NCI-H460 (cell line): ENCODE measurements at places on chromosomes 13 and 19. TPM values are rescaled to one million over a fixed set of nuclear protein-coding genes. Genes with fewer than 3 reads are reported as not detected.
A peak's percentile ranks its signal among the peaks of the same experiment; 100 is the strongest.

ZNF260 gene
- 15.1 and 17.4 TPM in 2 replicates for total RNA-seq

NRTN gene
- total RNA-seq, result 0.32 and 1.0 TPM in 2 replicates

SYT3 gene
- total RNA-seq, result 0.20 and 0.49 TPM in 2 replicates

PSG6 gene
- total RNA-seq, result not detected in 2 replicates

ONECUT3 gene
- not detected in 2 replicates for total RNA-seq

NECTIN2 gene
- 24.3 and 29.4 TPM in 2 replicates for total RNA-seq

DNA sequence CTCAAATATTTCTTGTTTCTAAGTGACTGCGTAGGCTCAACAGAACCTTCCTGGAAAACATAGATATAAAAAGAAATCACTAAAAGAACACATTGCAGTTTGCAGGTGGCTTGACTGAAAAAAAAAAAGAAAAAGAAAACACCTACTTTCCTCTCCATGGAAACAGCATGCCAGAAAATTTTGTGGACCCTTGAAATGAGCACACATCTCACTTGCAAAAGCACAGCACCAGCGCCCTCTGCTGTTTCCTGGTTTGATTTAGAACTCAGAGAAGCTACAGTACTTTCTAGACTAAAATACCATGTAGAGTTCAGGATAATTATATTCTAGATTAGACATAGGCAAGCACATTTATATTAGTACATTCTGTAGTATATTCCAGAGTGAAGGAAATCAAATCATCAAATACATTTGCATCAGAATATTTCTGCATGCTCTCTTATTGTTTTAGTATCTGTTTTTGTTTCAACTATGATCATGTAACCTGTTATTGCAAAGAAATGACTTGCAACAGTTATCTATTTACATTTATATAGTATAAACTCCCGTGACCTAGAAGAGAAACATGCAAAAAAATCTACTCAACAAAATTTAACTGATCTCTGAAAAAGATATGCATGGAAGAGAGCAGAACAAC is 22.3 kb upstream of the XPO4 start:
- DNase-seq, result peak; percentile 55

DNA sequence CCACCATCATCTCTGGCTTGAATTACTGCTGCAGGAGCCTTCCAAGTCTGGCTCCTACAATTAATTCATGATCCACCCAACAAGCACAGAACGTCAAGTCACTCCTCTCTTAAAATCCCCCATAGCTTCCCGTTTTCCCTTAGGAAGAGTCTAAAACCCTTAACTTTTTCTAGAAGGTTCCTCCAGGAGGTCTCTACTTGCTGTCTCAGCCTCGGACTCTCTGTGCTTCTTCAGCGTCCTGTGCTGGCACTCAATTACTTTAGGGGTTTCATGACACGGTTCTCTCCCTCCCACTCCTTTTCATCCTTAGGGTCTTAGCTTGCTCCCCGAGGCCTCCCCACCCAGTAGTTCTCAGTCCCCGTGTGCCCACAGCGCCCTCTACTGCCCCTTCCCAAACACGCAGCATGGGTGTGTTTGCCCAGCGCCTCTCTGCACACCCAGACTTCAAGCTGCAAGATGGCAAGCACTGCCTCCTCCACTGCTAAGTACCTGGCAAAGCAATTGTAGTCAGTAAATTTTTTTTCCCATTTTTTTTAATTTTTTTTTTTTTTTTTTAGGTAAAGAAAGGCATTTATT is 25.8 kb upstream of the MAP3K10 start:
- DNase-seq, result peak; percentile 30

DNA sequence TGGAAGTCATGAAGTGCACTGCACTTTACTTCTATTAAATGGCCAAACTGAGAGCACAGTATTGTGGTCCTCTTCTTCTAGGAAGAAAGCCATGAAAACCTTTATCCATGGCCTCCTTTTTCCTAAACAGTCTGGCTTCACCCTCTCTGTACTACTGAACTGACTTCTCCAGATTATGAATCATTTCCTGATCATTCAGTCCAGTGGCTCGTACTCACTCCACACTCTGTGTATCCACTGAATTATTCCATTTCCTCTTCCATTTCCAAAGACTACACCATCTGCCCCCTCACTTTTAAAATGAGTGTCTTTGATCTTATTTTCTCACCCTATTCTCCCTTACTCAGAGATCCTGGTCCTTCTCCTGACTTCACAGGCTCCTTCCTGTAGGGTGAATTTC is 29.7 kb upstream of the FREM2 start:
- DNase-seq, result no peak

GRCh38 chr13:71290963-71291841 is 575.8 kb downstream of the DACH1 start:
- peak; percentile 54 for DNase-seq

GRCh38 chr19:2567580-2567979 is 91.7 kb downstream of the GADD45B start:
- DNase-seq, result no peak

DNA sequence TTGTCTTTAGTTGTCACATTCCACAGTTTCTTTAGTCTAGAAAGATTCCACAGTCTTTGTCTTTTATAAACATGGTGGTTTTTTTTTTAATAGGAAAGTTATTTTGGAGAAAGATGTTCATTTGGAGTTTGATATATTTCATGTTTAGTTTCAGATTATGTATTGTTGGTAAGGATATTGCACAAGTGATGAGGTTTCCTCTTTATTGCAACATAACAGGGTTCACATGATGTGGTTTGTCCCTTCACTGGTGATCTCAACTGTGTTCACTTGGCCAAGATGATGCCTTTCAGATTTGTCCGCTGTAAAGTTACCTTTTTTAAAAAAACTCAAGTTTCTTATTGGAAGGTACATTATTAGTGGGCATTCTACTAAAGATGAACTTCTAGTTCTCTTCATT is 3.2 kb downstream of the ZNF230 start:
- DNase-seq, result no peak

DNA sequence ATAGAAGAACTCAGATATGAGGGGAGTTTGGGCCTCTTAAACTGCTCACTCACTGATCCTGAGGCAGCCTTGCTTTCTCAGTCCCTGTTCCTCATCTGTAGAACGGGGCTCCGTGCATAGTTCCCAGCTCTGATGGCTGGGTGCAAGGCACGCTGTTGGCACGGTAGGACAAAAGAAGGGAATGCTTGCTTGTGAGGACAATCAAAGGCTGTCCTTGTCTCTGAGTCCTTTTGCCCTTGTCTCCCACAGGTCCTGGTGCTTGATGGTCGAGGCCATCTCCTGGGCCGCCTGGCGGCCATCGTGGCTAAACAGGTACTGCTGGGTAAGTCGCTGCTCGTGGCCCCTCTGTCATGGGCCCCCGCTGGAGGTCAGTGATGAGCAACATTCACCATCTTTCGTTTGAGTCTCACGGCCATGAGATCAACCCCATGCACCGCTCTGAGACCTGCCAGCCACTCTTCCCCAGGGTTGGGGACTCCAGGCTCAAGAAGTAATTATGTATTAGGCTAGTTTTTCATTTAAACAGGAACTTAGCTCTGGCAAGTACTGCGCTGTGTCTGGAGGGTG is 2.3 kb downstream of the RPL13A start:
- peak; percentile 54 for DNase-seq

DNA sequence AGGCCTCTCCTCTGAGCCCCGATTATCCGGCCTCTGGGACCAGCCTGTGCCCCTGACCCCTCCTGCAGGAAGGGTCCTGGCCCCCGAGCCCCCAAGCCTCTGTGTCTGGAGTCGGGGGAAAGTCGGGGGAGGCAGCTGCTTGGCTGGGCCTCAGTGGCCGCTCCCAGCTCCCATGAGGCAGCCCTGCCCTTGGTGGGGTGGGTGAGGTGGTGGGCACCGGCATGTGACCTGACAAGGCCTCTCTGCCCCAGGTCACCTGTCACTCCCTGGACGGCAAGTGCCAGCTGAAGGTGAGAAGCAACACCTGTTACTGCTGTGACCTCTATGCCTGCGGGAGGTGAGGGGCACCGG is 41.5 kb downstream of the TMEM255B start:
- no peak for DNase-seq

DNA sequence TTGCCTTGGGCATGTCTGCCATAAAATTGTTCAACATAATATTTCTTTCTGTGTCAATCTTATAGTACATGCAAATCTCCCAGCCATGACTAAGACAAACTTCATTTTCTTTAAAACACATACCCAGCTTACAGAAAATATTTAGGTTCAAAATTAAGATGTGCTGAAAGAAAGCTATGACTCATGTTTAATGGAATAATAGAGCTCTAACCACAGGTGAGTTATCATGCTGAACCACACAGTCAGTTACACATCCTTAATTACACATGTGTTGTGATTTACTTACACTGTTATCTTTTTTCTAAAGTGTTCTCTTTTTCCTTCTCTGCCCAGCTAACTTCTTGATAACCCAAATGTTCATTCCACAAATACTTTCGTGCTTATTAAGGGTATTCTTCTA is 1831.2 kb downstream of the OLFM4 start:
- no peak for DNase-seq

GRCh38 chr13:30569901-30570576 is 47.7 kb upstream of the USPL1 start:
- no peak for DNase-seq

GRCh38 chr19:32392901-32393300 is 12.7 kb upstream of the DPY19L3 start:
- DNase-seq, result no peak

DNA sequence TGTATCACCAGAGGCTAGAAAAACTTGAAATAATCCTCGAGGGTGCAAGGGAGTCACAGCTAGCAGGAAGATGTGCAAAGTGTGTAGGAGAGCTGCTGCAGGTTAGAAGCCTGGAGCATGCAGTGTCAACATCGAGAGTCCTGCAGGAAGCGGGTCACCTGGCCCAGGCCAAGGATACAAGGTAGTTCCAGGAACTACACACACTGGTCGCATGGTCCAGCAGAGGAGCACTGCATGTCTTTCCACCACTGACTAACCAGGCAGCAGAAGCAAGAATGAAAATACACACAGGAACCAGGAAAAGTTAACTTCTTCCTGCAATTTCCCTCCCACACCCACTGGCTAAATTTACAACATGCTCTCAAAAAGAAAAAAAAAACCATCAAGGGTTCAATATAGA is 36.0 kb upstream of the MIR17HG start:
- no peak for DNase-seq

DNA sequence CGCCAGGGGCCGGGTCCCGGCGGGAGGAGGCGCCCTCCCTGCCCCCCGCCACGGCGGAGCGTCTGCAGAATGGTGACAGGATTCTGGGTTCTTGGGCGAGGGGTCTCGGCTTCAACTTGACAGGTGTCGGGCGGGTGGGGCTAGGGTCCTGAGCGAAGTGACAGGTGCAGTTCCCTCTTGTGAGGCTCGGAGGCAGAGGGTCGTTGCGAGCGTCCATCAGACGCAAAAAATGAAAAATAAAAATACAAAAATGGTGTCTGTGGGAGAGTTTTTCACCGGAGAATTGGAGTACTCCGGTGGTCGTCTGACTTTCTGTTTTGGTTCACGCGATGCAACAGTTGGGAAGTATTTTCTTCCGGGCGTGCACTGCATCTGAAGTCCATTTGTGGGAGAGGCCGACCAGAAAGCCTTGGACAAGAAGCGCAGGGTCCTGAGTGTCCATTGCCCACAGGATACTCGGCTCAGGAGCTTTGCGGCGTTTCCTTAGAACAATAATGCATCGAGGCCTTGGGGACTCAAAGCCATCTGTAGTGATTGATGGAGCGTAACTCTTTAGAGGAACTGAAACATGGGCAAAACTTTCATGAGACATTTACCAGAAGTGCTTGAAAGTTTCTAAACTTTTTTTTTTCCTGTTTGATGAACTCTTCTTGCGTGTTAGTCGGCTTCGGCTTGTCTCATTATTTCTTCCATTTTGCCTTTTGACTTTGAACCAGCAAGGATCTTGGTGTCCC is 759 bp downstream of the RB1 start:
- no peak for DNase-seq

DNA sequence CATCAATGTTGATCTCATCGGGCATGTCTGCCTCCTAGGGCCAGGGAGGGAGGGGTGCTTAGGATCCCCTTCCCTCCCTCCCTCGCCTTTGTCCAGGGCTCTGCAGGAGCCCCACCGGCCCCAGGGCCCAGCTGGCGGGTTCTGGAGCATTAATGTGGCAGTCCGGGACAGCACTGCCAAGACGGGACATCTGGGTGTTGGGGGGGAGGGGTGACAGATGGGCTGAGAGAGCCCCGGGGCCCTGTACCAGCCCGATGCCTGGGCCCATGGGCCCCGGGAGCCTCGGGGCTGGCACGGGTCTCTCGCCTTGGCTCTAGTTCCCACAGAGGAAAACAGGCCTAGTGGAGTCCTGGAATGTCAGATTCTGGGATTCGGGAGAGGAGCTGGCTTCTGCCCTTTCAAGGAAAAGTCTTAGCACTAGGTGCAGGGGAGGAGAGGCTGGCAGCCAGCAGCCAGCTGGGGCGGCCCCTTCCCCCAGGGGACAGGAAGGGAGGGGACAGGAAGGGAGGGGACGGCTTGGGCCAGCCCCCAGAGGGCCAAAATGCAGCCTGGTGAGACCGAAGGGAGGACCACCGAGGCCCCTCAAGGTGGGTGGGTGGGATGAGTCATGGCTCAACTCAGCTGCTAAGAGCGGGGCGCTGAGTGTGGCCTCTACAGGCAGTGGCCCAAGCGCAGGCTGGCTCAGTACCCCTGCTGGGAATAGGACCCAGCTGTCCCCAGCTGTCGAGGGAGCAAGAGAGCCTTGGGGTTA is 3.1 kb downstream of the PPP1R14A start:
- no peak for DNase-seq

- no peak for DNase-seq
Measured at GRCh38 chr13:55583953-55584593, 1556.6 kb upstream of the PRR20A start.

GRCh38 chr13:43315522-43315921 is 292.1 kb downstream of the DNAJC15 start:
- DNase-seq, result no peak

DNA sequence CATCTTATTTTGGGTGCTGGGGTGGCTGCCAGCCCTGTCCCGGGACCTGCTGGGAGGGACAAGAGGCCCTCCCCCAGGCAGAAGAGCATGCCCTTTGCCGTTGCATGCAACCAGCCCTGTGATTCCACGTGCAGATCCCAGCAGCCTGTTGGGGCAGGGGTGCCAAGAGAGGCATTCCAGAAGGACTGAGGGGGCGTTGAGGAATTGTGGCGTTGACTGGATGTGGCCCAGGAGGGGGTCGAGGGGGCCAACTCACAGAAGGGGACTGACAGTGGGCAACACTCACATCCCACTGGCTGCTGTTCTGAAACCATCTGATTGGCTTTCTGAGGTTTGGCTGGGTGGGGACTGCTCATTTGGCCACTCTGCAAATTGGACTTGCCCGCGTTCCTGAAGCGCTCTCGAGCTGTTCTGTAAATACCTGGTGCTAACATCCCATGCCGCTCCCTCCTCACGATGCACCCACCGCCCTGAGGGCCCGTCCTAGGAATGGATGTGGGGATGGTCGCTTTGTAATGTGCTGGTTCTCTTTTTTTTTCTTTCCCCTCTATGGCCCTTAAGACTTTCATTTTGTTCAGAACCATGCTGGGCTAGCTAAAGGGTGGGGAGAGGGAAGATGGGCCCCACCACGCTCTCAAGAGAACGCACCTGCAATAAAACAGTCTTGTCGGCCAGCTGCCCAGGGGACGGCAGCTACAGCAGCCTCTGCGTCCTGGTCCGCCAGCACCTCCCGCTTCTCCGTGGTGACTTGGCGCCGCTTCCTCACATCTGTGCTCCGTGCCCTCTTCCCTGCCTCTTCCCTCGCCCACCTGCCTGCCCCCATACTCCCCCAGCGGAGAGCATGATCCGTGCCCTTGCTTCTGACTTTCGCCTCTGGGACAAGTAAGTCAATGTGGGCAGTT is 8.6 kb downstream of the CALM3 start:
- no peak for DNase-seq

- DNase-seq, result no peak
Measured at GRCh38 chr19:51815043-51815442, 20.1 kb downstream of the FPR3 start.
